ENCODE measurements at places on chromosomes 13 and 19.

DNA sequence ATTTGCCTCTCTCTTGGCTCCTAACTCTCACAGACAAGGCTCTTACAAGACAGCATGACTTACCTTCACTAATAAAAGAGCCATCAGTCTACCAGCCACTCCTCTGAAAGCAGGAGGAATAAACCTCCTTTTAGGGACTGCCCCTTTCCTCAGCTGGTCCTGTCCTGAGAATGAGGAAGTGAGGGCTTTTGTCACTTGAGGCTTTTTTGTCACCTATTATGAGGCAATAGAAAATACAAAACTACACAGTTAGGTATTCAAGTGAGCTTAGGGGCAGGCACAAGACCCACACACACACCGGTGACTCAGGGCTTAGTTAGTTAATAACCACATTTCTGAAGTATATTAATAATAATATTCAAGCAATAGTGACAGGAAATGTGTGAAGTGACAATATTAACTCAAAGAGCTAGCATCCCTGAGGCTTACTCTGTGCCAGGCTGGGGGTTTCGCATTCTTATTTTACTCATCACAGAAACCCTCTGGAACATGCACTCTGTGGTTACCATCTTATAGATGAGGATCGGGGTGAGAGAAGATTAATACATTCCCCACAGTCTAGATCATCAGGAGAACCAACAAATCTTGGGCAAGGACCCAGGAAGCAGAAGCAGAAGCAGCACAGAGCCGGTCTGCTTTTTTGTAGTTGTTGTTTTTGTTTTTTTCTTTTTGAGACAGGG lies 379.9 kb downstream of the LIG4 start:
- no peak for DNase-seq

DNA sequence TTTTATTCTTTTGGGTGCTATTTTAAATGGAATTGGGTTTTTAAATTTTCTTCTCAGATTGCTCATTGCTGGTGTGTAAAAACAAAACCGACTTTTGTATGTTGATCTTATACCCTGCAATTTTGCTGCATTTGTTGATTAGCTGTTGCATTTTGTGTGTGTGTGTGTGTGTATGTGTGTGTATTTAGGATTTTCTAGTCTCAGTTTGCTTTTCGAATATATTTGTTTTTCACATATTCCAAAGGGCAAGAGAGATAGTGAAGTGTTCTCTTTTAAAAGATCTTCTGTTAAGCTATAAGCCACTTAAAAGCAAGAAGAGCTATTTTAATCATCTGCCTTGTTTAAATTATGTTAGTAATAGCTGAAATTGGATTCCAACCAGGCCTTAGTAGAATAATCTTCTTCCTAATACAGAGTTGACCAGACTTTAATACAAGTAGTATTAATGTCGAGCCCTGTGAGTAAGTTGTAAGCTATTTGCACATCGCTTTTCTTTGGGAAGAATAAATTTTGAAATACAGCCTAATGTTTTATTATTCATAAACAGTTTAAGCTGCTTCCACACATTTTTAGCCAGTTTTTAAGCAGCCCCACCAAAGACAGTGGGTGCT lies 57.4 kb downstream of the TM9SF2 start:
- DNase-seq, result no peak

DNA sequence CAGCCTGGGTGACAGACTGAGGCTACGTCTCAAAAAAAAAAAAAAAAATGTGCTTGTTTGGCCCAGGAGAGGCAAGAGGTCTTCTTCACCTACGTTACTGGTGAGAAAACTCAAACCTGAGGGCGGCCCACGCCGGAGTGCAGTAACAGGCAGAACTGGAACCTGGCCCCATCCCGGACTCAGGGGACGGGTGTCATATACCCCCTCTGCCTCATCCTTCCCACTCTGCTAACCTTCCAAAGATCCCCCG lies 414 bp upstream of the ADAT3 start:
- DNase-seq, result no peak

DNA sequence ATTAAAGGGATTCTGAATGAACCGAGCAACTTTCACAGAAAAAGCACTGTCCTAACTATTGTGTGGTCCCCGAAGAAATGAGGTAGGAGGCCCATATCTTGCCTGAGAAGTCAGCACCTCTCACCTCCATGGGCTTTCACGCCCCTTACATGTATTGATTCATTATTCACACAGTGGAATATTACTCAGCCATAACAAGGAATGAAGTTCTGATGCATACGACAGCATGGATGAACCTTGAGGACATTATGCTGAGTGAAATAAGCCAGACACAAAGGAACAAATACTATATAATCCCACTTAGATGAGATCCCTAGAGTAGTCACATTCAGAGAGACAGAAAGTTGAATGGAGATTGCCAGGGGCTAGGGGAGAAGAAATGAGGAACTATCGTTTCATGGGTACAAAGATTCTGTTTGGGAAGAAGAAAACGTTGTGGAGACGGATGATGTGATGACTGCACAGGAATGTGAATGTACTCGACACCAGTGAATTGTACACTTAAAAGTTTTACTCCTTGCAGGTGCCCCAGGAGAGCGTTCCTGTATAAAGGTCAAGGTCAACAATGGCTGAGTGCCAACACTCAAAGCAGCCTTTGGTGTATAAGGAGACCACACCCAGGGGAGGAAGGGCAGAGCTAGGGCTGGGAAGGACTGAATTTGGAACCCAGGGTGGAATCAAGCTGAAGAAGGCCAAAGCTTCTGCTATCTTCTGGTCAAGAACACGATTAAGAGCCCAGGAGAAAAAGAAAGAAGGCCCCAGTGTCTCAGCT lies 22.5 kb downstream of the ZIC5 start:
- no peak for DNase-seq

GRCh38 chr19:47255879-47256692 lies at the start of gene CCDC9:
Gene CCDC9, plus strand, starts transcription at chr19:47256525. Its CDS starts 1,876 bp downstream, at chr19:47258401.
- DNase-seq, result peak; percentile 97

Data from activated CD8-positive, alpha-beta memory T cell treated with anti-CD3 and anti-CD28 coated beads for 24 hours (primary cell).